ENCODE measurements at places on chromosomes 12 and 14. TPM values are rescaled to one million over a fixed set of nuclear protein-coding genes. Genes with fewer than 3 reads are reported as not detected.

The TSHR gene
- not detected for total RNA-seq

The LRRC10 gene
- total RNA-seq, result not detected

The SPIC gene
- total RNA-seq, result not detected

The SIX4 gene
- 0.09 TPM for total RNA-seq

The KRT73 gene
- total RNA-seq, result not detected

DNA sequence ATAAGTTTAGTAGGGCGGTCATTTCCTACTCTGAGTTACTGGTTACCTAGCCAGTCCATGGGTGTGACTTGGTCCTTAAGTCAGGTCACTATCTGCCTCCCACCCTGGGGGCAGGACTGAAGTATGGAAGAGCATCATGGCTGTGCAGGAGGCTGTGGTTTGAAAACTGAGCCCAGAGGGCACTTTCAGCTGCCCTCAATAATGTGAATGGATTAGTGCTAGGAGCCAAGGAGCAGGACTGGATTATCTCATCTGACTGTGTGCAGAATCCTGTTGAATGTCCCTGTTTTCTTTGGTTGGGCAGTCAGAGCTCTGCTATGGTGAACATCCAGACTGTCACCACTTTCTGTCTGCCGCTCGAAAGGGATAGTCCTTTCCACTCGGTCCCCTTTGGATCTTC is 1.6 kb downstream of the ATXN7L3B start:
- peaks cover 5% of the 10 kb centered on the region for H3K36me3 ChIP-seq
- DNase-seq, result no peak
- H3K27me3 ChIP-seq, result no peaks in the 10 kb centered on the region
- H3K4me1 ChIP-seq, result peaks cover 42% of the 10 kb centered on the region
- peak overlapping the region; percentile 98 for H3K27ac ChIP-seq

- no peak overlapping the region for H3K27ac ChIP-seq
- H3K4me1 ChIP-seq, result no peaks in the 10 kb centered on the region
- no peak overlapping the region for H3K4me3 ChIP-seq
Observed at GRCh38 chr12:111798182-111798581, 31.4 kb downstream of the ALDH2 start.

DNA sequence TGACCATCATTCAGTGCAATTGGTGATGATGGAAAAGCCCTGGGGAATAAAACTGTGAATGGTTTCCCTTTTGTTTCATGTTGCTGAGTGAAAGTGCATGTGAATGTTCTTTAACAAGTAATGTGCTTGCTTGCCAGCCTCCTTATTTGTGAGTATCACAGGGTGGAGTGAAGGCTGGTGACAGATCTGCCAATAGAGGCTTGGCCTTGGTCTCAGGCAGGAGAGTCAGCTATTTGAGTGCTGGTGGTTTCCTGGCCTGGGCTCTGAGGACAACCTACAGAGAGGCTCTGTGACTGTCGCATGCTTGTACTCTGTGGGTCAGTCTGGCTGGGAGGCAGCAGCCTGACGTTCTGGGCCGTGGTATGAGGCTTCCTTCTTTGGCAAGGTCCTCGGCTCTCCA is 20.7 kb downstream of the KRT85 start:
- H3K27ac ChIP-seq, result no peak overlapping the region
- H3K4me1 ChIP-seq, result peaks cover 10% of the 10 kb centered on the region
- H3K4me3 ChIP-seq, result no peak overlapping the region
- H3K27me3 ChIP-seq, result no peaks in the 10 kb centered on the region
- DNase-seq, result no peak
- H3K36me3 ChIP-seq, result no peaks in the 10 kb centered on the region

GRCh38 chr14:79514700-79515099 is 696.6 kb downstream of the DIO2 start:
- H3K27me3 ChIP-seq, result no peaks in the 10 kb centered on the region
- no peak overlapping the region for H3K27ac ChIP-seq
- DNase-seq, result no peak
- no peak overlapping the region for H3K4me3 ChIP-seq
- H3K4me1 ChIP-seq, result no peaks in the 10 kb centered on the region
- no peaks in the 10 kb centered on the region for H3K36me3 ChIP-seq

- no peak overlapping the region for H3K4me3 ChIP-seq
- no peak overlapping the region for H3K27ac ChIP-seq
- H3K36me3 ChIP-seq, result no peaks in the 10 kb centered on the region
- no peaks in the 10 kb centered on the region for H3K27me3 ChIP-seq
Observed at GRCh38 chr12:27915021-27915420, 57.5 kb downstream of the PTHLH start.

All from CD8-positive, alpha-beta memory T cell (primary cell).